ENCODE measurements at places on chromosomes 13 and 19.

DNA sequence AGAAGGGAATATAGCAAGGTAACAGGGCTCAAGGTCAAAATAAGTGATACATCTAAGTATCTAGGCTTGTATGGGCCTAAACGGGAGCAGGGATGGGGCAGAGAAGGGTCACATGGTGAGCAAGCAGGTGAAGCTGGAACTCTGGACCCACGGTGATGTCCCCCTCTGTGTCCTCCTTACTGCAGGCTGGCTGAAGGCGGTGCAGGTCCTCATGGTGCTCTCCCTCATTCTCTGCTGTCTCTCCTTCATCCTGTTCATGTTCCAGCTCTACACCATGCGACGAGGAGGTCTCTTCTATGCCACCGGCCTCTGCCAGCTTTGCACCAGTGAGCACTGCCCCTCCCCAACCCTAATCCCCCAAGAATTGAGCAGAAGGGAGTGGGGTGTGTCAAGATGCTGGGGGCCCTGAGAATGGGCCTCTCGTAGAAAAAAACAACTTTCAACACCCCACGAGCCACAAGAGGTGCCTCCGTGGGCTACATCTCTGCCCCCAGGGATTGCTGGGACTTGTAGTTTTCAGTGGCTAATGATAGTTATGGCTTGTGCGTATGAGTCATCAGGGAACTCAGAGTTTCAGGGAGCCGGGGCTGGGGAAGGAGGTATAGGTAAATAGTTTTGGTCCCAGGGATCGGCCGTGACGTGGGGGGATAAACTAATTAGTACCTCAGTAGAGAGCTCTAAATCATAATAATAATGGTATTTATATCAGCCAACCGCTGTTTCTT is 4.0 kb downstream of the EMP3 start:
- H3K27me3 ChIP-seq, result no peaks in the 10 kb centered on the region
- no peak for DNase-seq
- H3K36me3 ChIP-seq, result no peaks in the 10 kb centered on the region

GRCh38 chr19:4969772-4970531 is 1.0 kb downstream of the KDM4B start:
- H3K36me3 ChIP-seq, result no peaks in the 10 kb centered on the region
- H3K4me1 ChIP-seq, result peaks cover 58% of the 10 kb centered on the region
- H3K27ac ChIP-seq, result peak overlapping the region; percentile 37
- peak overlapping the region; percentile 55 for H3K4me3 ChIP-seq

DNA sequence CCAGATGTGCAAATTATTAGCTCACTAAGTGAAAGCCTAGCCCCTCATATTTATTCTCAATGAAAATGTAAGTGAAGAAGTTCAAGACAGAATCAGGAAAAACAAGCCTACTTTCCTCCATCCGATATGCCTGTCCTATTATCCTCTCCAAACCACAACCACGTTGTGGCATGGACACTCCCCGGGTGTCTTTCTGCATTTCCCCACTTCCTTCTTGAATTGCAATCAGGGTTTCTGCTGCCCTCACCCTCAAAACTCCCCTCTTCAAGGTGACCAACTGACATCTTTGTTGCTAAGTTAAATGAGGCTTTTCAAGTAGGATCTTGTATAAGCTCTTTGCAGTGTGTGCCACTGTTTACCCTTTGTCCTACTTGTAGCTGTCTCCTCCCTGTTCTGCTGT is 11.8 kb downstream of the SLC25A30 start:
- no peaks in the 10 kb centered on the region for H3K27me3 ChIP-seq
- DNase-seq, result no peak
- H3K4me1 ChIP-seq, result no peaks in the 10 kb centered on the region

GRCh38 chr13:111258637-111259036 is 61.8 kb upstream of the TEX29 start:
- DNase-seq, result no peak
- H3K27me3 ChIP-seq, result no peaks in the 10 kb centered on the region
- H3K36me3 ChIP-seq, result peaks cover 43% of the 10 kb centered on the region
- no peak overlapping the region for H3K4me3 ChIP-seq
- no peaks in the 10 kb centered on the region for H3K4me1 ChIP-seq

DNA sequence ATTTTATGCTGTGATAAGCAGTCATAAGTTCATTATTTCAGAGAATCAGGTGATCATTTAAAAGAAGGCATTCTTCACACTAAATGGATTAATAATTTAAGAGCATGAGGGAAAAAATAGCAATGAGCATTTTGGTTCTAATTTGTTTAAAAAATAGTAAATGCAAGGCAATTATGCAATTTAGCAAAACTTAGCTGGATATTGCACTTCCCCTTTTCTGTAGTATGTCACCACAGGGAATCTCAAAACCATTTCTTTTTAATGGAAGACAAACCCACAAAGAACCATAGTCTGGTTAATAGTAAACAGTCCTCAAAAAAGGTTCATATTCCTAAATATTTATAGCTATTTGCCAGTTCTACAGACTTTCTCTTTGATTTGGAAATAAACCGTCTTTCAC is 30.2 kb downstream of the COG6 start:
- H3K27me3 ChIP-seq, result no peaks in the 10 kb centered on the region
- no peaks in the 10 kb centered on the region for H3K4me1 ChIP-seq
- H3K4me3 ChIP-seq, result no peak overlapping the region
- no peak for DNase-seq
- no peaks in the 10 kb centered on the region for H3K36me3 ChIP-seq

DNA sequence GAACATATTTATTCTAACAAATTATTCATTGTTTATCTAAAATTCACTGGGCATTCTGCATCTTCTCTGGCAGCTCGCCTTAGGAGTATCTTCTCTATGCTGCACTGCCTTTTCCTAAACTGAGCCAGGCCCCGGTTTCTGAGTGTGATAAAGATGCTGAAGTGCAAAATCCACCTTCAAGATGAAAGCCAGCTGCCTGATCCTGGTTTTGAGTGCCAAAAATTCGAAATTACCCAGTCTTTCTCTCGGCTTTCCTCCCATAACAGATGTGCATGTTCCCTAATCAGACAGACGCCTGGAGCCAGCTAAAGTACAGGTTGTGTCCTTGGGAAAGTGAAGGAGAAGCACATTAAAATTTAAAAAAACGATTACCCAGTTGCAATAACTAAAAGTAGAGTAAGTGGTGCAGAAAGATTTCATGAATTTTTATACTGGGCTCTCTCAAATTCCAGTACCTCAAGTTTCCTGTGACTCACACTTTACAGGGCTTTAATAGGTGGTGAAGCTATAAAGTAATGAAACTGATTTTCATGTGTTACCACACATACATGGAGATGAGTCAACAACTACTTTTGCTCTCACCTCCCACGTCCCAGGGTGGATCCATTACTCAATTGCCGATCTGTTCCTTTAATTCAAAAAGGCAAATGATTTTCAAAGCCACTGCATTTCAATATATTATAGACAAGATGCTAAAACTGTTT is 65.0 kb upstream of the GTF2F2 start:
- no peak for DNase-seq
- no peaks in the 10 kb centered on the region for H3K27me3 ChIP-seq
- no peaks in the 10 kb centered on the region for H3K36me3 ChIP-seq
- H3K27ac ChIP-seq, result peak overlapping the region; percentile 16
- H3K4me1 ChIP-seq, result peaks cover 6% of the 10 kb centered on the region

DNA sequence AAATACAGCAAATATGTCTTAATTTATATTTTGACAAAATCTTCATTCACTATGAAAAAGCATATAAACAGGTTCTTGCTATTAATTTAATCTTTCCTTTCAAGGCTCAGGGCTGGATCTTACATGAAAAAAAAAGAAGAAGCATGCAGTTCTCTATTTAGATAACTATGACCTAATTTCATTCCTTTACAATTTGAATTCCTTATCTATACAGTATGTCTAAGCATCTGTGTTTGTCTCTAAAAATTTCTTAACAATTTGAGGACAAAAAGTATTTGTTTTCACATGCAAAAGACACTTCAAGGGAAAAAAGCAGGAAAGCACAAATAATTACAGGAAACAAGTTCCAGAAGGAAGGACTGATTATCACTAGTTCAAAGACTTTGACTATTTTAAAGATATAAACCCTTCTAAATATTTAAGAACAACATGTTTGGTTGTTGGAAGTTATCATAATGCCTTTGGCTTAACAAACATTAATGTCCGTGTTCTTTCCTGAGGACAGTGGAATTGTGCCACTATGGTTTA is 157.5 kb downstream of the TBC1D4 start:
- H3K4me1 ChIP-seq, result no peaks in the 10 kb centered on the region
- H3K27me3 ChIP-seq, result no peaks in the 10 kb centered on the region
- H3K4me3 ChIP-seq, result no peak overlapping the region
- no peak overlapping the region for H3K27ac ChIP-seq
- DNase-seq, result no peak
